Spinal cord (tissue), 10 donors: ENCODE measurements at places on chromosomes 11 and 22. TPM values are rescaled to one million over a fixed set of nuclear protein-coding genes. Genes with fewer than 3 reads are reported as not detected.

The POU2AF3 gene
- 2.5 TPM for total RNA-seq

The TRIM51G gene
- total RNA-seq: not detected

The MYO18B gene
- 0.99 TPM for total RNA-seq

The GTSE1 gene
- 3.2 TPM for total RNA-seq

The TUB gene
- 73.3 TPM for total RNA-seq
